GM23338 (cell line): ENCODE measurements at places on chromosomes 3 and 15.

GRCh38 chr15:83107841-83108181, 366 bp downstream of the TM6SF1 start:
- DNase-seq = no peak

GRCh38 chr15:50753463-50753862, 12.0 kb downstream of the SPPL2A start:
- DNase-seq = no peak

DNA sequence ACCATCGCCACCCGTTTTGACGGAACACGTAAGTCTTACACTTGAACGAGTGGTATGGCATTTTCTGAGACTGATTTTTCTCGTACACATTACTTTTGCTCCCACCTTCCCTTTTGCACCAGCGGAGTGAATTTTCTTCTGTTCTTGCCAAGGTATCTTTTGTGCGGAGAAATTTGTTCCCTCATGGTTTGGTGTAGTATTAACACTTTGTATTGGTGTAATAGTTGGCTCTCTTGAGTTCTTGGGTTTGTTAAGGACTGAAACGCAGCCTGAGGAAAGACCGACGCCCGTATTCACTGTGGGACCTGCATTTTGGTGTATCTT, 420 bp downstream of the KCNH8 start:
- no peak for DNase-seq

- no peak for DNase-seq
Observed at GRCh38 chr3:28151608-28152228, 89.7 kb upstream of the CMC1 start.

DNA sequence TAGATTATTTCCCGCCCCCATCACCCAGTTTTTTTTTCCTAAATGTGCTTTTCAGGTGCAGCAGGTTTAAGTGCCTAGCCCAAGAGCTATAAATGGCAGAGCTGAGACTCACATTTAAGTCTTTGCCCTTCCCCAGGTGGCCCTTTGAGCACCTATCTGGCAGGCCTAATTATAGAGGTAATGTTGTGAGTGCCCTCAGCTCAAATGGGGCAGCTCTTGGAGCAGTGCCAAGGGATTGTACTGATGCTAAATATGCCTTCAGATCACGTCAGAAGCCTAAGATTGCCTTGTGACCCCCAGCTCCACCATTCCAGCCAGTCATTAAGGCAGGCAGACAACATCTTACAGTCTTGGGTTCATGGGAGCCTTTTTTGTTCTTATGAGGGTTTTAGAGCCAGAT, 159.5 kb downstream of the RPLP1 start:
- no peak for DNase-seq

- DNase-seq = no peak
Observed at GRCh38 chr3:60998858-60999257, 252.4 kb downstream of the FHIT start.

DNA sequence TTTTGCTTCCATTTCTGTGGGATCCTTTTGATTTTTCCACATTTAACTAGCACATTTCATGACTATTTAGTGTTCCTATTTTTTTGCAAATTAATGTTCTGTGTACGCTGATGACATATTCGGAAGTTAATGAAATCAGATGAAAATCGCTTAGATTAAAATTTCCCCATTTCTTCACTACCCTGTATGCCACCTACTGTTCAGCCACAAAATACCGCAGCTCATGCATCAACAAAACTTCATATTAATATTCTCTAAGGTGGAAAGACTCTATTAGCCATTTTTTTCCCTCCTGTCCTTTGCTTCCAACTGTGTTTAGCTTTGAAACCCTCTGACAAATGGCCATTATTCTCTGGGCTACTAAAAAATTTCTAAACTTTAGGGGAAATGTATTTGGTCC, 300.6 kb downstream of the MECOM start:
- DNase-seq = no peak

- DNase-seq = no peak
Observed at GRCh38 chr15:100759698-100760356, 119.8 kb upstream of the ALDH1A3 start.

GRCh38 chr3:156036258-156037053, 83.9 kb upstream of the KCNAB1 start:
- DNase-seq = no peak

DNA sequence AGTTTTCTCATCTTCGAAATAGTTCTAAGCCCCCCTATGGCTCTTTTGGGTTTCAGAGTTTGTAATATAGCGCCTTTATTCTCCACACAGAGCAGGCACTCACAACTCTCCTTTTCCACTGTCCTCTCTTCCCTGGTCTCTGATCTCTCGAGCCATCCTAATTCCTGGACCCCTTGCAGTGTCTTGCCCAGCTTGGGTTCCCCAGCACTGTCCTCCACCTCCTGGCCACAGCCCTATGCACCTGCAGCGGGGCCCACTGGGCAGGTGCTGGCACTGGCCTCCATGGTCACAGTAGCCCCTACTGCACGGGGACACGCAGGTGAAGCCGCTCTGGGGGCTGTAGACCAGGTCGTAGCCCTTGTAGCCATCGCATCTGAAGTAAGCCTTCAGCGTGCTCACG, 27.9 kb downstream of the MUC20 start:
- DNase-seq = no peak
